ENCODE measurements at places on chromosomes 1 and 21.

- DNase-seq, result no peak
These were observed 220.1 kb downstream of the TOMM20 start for GRCh38 chr1:234908571-234908970.

GRCh38 chr1:61323681-61324328 lies 241.4 kb downstream of the NFIA start:
- no peak for DNase-seq

- DNase-seq, result no peak
These were observed 21.1 kb downstream of the ESRRG start for GRCh38 chr1:216702170-216702569.

DNA sequence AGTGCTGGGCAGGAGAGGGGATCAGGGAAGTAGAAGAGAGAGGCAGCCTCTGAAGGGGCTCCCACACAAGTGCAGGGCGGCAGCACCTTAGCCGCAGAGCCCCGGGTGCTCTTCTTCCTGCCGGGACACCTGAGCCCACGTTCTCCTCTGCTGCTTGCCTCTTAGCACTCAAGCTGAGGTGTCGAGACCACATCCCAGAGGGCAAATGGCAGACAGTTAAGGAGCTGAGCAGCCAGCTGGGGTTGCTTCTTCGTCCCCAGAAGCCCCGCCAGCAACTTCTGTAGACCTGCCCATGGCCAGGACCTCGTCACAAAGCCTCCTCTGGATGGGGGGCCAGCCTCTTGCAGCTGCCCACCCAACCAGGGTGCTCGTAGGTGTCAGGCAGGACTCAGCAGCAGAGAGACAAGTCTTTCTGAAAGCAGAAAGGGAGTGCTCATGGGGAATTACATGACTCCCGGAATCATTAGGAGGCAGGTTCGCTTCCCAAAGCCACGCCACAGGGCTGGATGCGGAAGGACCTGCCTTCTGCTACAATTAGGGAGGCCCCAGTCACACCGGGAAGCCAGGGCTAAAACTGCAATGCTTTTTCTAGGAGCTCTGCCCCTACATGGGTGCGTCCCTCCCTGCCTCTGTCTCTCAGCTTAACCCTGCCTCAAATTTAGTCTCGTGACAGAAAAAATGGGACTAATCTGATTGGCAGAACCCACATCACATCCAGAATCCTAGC lies 141.4 kb upstream of the RAB4A start:
- no peak for DNase-seq

- DNase-seq, result no peak
These were observed 28.4 kb upstream of the CEP350 start for GRCh38 chr1:179925922-179926849.

- no peak for DNase-seq
These were observed 41.7 kb upstream of the ZNF326 start for GRCh38 chr1:89953131-89953626.

- DNase-seq, result no peak
These were observed 114.5 kb upstream of the PLPPR5 start for GRCh38 chr1:99119188-99119587.

DNA sequence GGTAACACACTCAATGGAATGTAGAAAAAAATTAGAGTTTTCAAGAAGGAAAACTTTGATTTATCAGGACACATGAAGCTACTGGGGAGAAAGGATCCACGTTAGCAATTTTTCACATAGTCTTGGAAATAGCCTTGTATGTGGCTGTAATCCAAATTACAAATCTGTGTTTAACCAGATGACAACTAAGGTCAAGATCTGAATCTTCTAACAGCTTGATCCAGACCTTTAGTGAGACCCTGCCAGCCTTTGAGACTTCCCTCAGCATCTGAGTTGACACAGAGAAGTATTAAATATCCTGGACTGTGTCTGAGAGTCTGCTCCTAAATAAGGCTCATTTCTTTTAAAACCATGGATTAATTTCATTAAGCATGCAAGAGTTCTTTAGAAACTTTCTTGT lies 135.9 kb upstream of the KCNK2 start:
- no peak for DNase-seq
